ENCODE measurements at places on chromosomes 2 and 18. TPM values are rescaled to one million over a fixed set of nuclear protein-coding genes. Genes with fewer than 3 reads are reported as not detected.

DNA sequence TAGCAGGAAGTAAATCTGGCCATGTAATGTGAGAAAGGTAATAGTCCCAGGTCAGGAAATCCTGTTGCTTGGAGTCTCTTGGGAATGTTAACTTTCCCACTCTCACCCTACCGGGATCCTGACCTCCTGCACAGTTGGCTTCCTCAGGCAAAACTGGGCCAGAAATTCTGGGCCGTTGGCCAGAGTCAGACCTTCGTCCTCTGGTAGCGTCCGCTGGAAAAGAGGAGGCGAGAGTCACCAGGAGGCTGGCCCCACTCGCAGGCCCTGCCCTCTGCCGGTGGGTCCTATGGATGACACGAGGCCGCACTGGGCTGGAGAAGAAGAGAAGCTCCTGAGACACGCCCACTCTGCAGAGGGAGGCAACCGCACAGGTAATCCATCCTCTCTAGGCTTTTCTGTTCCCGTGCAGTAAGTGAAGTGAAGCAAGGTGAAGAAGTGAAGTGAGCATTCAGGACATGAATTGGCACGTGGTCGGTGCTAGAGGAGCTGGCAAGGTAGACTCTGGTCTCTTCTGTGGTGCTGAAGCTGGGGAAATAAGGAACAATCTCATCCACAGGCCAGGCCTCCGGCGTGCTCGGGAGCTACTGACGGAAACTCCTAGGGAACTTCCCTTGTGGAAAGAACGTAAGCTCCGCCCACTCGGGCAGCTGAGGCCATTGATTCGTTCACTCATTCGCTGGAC lies 182.7 kb upstream of the GLI2 start:
- H3K4me3 ChIP-seq, result no peak overlapping the region
- H3K36me3 ChIP-seq, result no peaks in the 10 kb centered on the region
- no peaks in the 10 kb centered on the region for H3K27me3 ChIP-seq

GRCh38 chr18:56929886-56930285 lies 217.0 kb upstream of the BOD1L2 start:
- H3K27me3 ChIP-seq, result no peaks in the 10 kb centered on the region
- H3K36me3 ChIP-seq, result no peaks in the 10 kb centered on the region
- H3K4me3 ChIP-seq, result no peak overlapping the region
- no peak overlapping the region for H3K27ac ChIP-seq

The CTLA4 gene
- total RNA-seq, result not detected

The SERPINB4 gene
- total RNA-seq, result not detected

The GALNT14 gene
- total RNA-seq, result 2.2 TPM

The MC5R gene
- total RNA-seq, result not detected

The NOSTRIN gene
- 31.1 TPM for total RNA-seq

- H3K4me3 ChIP-seq, result no peak overlapping the region
- DNase-seq, result no peak
- H3K27ac ChIP-seq, result no peak overlapping the region
- no peaks in the 10 kb centered on the region for H3K36me3 ChIP-seq
Measured at GRCh38 chr2:160657196-160657595, 163.6 kb upstream of the RBMS1 start.

GRCh38 chr2:53217250-53217649 lies 550.4 kb upstream of the CHAC2 start:
- H3K27me3 ChIP-seq, result no peaks in the 10 kb centered on the region
- no peak overlapping the region for H3K27ac ChIP-seq
- H3K4me1 ChIP-seq, result peaks cover 3% of the 10 kb centered on the region
- H3K4me3 ChIP-seq, result no peak overlapping the region

The SERPINB5 gene
- total RNA-seq, result not detected

The IFIH1 gene
- total RNA-seq, result 6.2 TPM

DNA sequence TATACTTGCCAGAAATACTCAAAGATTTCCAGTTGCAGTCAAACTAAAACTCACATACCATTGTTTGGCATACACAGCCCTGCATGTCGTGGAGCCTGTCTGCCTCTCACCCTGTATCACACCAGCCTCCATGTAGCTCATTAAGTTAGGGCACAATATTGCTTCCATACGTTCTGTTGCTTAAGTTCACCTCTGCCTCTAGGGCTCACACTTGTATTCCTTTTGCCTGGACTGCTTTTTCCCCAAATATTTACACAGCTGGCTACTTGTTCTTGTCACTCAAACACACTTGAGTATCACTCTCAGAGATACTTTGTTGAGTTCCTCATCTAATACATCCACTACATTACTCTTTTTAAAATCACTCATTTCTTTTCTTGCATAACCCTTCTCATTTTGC lies 83.1 kb downstream of the PTH2R start:
- no peaks in the 10 kb centered on the region for H3K27me3 ChIP-seq
- no peak overlapping the region for H3K4me3 ChIP-seq
- no peak for DNase-seq
- peaks cover 8% of the 10 kb centered on the region for H3K4me1 ChIP-seq
- H3K36me3 ChIP-seq, result no peaks in the 10 kb centered on the region

DNA sequence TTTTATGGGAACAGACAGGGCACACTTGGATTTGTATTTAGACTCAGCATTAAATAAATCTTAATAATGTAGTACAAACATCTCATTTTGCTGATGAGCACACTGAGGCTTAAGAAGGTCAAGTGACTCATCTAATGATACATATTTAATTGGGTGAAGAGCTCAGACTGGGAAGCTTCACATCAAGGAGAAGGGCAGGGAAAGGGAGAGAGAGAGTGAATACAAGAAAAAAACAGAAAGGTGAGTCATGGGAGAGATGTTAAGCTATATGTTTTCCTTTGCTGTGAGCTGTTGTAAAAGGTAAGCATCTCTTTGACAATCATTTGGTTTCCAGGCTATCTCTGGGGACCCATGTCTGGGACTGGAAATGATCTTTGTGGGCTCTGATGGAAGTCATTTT lies 277.8 kb downstream of the SETBP1 start:
- H3K4me1 ChIP-seq, result peaks cover 9% of the 10 kb centered on the region
- no peak overlapping the region for H3K4me3 ChIP-seq
- DNase-seq, result no peak
- H3K27me3 ChIP-seq, result no peaks in the 10 kb centered on the region

DNA sequence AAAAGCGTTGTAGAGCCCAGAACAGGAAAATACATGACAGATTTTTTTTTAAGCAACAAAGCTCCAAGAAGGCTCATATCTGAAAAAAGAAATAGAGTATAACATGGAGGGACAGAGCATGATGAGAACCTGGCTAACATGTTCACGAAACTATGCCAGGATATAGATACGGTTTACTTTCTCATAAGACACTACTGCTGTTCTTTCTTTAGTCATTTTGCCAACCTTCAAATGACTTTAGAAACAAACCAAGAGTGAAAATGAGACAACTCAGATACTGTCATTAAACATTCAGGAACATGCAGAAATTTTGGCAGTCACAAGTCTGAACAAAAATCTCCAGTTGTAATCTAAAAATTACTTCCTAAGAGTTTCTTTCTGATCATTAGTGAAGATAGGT lies 14.3 kb downstream of the LPIN2 start:
- H3K27me3 ChIP-seq, result no peaks in the 10 kb centered on the region
- no peaks in the 10 kb centered on the region for H3K36me3 ChIP-seq
- H3K27ac ChIP-seq, result no peak overlapping the region
- peaks cover 12% of the 10 kb centered on the region for H3K4me1 ChIP-seq
- DNase-seq, result no peak

GRCh38 chr2:162258686-162259085 lies 15.4 kb upstream of the FAP start:
- no peak for DNase-seq
- no peaks in the 10 kb centered on the region for H3K4me1 ChIP-seq
- H3K4me3 ChIP-seq, result no peak overlapping the region
- H3K27me3 ChIP-seq, result no peaks in the 10 kb centered on the region

GRCh38 chr2:217740178-217740577 lies 262.6 kb downstream of the TNS1 start:
- no peak for DNase-seq
- no peaks in the 10 kb centered on the region for H3K36me3 ChIP-seq
- H3K4me3 ChIP-seq, result no peak overlapping the region
- H3K4me1 ChIP-seq, result no peaks in the 10 kb centered on the region

GRCh38 chr2:9813312-9814128 lies 29.8 kb upstream of the TAF1B start:
- H3K4me3 ChIP-seq, result peak overlapping the region; percentile 17
- H3K36me3 ChIP-seq, result no peaks in the 10 kb centered on the region

DNA sequence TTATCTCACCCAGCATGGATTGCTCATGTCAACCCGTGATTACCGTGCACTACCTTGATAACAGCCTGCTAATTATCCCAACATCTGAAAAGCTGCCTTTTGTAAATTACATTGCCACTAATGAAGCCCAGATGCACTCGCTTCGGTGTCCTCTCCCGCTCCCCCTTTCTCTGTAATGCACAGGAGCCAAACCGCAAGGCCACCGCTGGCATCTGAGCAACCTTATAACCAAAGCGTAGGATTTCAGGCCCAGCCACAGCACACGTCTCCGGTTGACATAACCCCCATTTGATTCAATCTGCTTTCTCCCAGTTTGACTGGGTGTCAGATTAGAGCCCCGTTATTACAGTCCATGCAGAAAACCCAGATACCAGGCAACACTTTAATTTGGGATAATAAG lies 341.2 kb downstream of the ALK start:
- no peak overlapping the region for H3K27ac ChIP-seq
- H3K4me1 ChIP-seq, result no peaks in the 10 kb centered on the region
- no peak overlapping the region for H3K4me3 ChIP-seq

- DNase-seq, result no peak
- no peaks in the 10 kb centered on the region for H3K4me1 ChIP-seq
- H3K36me3 ChIP-seq, result no peaks in the 10 kb centered on the region
- no peak overlapping the region for H3K27ac ChIP-seq
- H3K27me3 ChIP-seq, result no peaks in the 10 kb centered on the region
Measured at GRCh38 chr18:46892842-46893241, 24.5 kb downstream of the PIAS2 start.

DNA sequence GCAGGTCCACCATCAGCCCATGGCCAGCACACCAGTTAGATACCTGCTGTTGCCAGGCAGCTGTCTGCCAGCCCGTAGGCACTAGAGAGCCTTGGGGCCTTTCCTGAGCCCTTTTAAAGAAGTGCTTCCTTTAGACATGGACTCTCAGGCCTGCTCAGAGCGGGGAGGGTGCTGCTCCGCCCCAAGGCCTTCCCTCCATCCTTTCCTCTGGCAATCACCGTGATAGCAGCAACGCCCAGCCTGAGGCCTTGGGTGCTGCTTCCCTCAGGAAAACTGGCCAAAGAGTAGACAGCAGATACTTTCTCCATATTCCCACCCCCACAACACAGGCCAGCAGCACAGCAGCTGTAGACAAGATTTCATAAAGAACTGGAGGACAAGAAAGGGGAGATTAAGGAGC lies 22.3 kb upstream of the C1QL2 start:
- H3K36me3 ChIP-seq, result no peaks in the 10 kb centered on the region
- H3K4me1 ChIP-seq, result no peaks in the 10 kb centered on the region
- no peak overlapping the region for H3K4me3 ChIP-seq
- no peak overlapping the region for H3K27ac ChIP-seq
- no peak for DNase-seq

DNA sequence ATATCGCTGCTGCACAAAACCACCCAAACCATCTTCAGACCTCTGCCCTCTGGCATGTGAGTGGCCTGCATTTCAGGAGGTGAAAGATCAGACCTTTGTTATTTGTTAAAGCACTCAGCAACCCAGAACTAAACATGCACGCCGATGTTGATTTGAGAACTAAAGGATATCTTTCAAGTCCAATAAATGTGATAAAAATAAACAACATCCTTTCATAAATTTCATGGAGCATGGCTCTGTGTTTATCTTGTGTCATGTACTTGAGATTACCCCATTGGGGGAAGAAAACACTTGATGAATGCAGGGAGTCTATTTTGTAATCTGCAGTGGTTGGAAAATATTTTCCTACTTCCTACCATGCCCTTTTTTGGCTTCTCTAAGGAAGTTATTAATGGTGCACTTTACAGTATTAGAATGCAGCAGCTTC lies 70.8 kb upstream of the GATA6 start:
- no peaks in the 10 kb centered on the region for H3K4me1 ChIP-seq
- no peaks in the 10 kb centered on the region for H3K36me3 ChIP-seq
- no peak for DNase-seq

DNA sequence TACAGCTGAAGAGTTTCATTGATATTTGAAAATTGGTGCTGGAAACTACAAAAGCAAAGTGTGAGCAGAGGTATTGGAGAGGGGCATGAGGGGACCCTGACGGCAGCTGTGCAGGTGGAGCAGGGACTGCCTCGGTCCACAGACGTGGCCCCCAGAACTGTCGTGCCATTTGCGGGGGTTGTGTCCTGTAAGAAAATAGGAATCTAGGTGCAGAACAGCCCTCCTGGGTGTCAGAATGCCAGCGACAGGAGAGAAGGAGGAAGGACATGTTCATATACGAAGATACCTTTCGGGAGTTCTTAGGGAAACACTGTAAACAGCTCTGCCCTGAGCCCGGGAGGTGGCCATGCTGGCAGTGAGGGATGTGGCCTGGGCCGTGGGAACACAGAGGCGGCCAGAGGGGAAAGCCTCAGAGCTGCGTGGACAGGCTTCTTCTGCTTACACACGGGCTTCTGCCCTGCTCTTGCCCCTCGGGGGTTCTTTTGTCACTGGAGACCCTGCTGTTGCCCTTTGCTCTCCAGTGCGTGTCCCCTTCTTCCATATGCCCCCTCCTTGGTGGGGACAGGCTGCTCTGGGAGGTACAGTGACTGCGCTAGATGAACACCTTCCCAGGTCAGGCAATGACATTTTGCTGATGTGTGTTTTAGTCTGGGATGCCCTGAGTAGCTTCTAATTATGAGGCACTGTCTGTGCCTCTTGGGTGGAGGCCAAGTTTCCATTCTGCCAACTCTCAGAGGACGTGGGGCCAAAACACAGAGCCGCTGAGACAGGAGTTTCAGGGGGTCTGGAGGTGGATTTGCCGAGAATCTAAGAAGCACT lies 81.9 kb upstream of the TXNDC2 start:
- H3K27ac ChIP-seq, result no peak overlapping the region
- no peaks in the 10 kb centered on the region for H3K36me3 ChIP-seq
- DNase-seq, result no peak
- H3K4me3 ChIP-seq, result no peak overlapping the region
- H3K4me1 ChIP-seq, result no peaks in the 10 kb centered on the region
- no peaks in the 10 kb centered on the region for H3K27me3 ChIP-seq

- no peaks in the 10 kb centered on the region for H3K27me3 ChIP-seq
- no peak for DNase-seq
- H3K36me3 ChIP-seq, result no peaks in the 10 kb centered on the region
- H3K27ac ChIP-seq, result no peak overlapping the region
- no peak overlapping the region for H3K4me3 ChIP-seq
Measured at GRCh38 chr2:180367815-180368214, 360.7 kb upstream of the CWC22 start.

DNA sequence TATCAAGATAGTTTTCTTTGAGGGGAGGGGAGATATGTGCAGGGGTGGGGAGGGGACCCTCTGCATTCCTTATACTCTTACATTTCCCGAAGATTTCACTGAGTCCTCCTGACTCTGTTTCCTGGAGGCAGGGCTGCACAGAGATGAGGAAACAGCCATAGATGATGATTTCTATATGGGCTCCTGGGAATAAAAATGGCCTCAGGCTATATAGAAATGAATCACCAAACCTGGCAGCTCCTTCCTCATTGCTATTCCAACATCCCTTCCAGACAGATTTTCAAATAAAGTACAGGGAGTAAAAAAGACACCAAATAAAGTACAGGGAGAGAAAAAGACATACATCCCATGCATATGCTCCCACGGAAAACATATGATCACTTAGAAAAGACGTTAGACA lies 474.8 kb upstream of the RAB6C start:
- H3K4me1 ChIP-seq, result no peaks in the 10 kb centered on the region
- no peak overlapping the region for H3K4me3 ChIP-seq
- H3K27ac ChIP-seq, result no peak overlapping the region
- H3K27me3 ChIP-seq, result no peaks in the 10 kb centered on the region
